ENCODE measurements at places on chromosomes 11 and 22.

GRCh38 chr11:109864834-109865547 lies 228.2 kb upstream of the ZC3H12C start:
- no peak for DNase-seq

GRCh38 chr22:45529971-45530575 lies 27.4 kb downstream of the FBLN1 start:
- DNase-seq, result no peak

DNA sequence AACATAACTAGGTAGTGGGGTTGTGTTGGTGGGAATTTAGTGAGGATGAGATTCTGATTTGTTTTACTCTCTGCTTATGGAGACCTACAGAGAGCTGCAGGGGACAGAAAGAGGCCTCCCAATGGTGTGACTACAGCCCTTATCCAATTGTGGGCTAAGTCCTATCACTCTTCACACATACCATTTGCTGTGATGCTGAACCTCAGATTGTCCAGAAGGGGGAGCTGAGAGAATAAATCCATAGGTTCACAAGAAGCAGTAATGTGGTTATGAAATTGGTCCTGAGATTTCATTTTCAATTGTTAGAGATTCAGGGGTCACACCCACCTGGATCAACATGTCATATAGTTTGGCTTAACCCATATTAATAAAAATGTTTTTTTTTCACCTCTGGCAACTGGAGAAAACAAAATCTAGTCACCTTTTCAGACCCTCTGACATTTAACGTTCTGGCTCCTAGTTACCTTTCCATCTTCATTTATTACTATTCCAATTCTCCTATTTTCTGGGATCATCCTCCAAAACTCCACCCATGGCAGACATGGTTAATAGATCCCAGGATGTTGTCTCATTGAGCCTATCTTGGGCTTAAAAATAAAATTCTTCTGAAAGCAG lies 53.3 kb upstream of the PTPN5 start:
- no peak for DNase-seq

GRCh38 chr22:46735747-46736608 lies 2.1 kb downstream of the CERK start:
- no peak for DNase-seq

- DNase-seq, result no peak
These were observed 10.1 kb downstream of the KRTAP5-5 start for GRCh38 chr11:1639666-1640065.

GRCh38 chr11:121669422-121669821 lies 216.7 kb upstream of the SORL1-AS1 start:
- no peak for DNase-seq

GRCh38 chr11:3796801-3797328 lies 489 bp downstream of the NUP98 start:
- no peak for DNase-seq

GRCh38 chr11:29628609-29629008 lies 388.2 kb downstream of the KCNA4 start:
- DNase-seq, result no peak

DNA sequence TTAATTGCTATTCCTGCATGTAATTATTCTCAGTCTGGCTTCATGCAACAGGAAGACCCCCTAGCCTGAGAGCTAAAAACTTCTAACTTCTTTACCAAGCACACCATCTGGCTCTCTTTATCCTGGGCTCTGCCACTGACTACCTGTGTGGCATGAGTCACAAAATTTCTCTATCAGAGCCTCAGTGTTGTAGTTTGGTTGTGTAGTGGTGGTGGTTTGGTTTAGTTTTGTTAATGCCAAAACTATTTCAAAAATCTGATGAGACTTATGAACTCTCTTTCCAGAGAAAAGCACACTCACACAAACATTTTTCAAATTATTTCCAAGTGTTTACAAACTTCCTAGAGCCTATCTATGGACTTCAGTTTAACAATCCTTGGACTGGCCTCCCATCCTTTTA lies 7.5 kb upstream of the IL17RA start:
- DNase-seq, result no peak

DNA sequence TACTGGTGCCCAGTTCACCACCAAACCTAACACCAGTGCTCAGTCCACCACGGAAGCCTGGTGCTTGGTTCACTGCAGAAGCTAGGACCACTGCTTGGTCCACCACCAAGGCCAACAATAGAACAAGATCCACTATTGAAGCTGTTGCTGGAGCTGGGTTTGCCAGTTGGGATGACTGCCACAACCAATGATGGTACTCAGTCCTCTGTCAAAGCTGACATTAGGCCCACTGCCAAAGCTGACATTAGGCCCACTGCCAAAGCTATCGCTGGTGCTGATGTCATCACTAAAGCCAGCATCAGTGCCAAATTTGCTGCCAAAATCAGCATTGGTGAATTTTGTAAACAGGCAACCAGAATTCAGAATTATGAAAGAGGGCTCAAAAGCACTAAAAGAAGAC lies 1850.2 kb upstream of the RAG2 start:
- DNase-seq, result no peak

DNA sequence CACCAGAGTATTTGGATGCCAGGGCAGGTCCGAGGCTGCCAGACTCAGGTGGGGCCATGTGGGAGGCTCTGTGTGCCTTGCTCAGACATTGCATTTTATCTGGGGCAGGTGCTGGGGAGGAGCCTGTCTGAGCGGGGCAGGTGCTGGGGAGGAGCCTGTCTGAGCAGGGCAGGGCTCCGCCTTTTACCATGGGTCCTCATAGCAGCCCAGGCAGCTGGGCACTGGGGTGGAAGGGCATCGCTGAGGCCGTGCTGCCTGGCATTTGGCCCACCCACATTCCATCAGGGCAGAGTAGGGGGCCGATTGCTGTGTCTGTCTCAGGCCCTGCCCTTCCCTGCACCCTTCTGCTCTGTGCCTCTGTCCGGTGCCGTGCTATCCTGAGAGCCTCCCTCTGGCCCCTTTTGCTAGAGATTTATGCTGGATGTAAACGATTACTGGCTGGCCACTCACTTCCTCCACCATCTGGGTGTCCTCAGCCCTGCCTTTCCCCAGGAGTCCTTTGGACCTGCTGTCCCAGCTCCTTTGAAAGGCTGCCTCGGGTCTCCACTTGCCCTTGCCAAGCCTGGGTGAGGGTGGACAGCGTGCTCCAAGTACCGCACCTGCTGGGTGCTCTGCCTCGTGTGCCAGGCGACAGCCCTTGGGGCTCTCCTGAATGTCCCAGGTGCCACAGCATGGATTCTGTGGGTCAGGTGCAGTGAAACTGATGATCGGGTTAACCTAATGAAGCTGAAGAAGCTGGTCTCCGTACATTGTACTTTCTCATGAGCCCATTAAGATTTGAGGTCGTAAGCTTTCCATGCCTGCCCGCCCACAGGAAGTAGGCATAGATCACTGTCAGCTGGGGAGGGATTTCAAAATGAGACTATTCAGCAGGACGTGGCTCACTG lies 281.6 kb downstream of the TBC1D22A start:
- no peak for DNase-seq

GRCh38 chr11:124276081-124276480 lies 19.9 kb downstream of the OR8G5 start:
- DNase-seq, result no peak

DNA sequence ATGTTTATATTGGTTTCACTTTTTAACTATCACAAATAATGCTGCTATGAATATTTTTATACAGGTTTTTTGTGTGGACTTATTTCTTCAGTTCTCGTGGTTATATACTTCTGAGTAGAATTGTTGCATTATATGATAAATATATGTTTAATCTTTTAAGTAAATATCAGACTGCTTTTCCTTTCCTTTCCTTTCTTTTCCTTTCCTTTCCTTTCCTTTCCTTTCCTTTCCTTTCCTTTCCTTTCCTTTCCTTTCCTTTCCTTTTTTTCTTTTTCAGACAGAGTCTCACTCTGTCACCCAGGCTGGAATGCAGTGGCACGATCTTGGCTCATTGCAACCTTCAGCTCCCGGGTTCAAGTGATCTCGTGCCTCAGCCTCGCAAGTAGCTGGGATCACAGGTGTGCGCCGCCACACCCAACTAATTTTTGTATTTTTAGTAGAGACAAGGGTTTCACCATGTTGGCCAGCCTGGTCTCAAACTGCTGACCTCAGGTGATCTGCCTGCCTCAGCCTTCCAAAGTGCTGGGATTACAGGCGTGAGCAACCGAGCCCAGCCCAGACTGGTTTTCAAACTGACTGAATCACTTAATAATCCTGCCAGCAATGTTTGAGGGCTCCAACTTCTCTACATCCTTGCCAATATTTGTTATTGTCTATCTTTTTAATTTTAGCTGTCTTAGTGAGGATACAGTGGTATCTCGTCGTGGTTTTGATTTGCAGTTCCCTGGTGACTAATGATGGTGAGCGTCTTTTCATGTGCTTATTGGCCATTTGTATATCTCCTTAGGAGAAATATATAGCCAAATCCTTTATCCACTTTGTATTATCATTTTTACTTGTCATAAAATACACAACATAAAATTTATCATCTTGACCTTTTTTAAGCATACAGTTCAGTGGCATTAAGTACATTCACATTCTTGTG lies 21.9 kb downstream of the HTR3B start:
- no peak for DNase-seq

- no peak for DNase-seq
These were observed 458.4 kb upstream of the CCDC179 start for GRCh38 chr11:23318670-23319069.

DNA sequence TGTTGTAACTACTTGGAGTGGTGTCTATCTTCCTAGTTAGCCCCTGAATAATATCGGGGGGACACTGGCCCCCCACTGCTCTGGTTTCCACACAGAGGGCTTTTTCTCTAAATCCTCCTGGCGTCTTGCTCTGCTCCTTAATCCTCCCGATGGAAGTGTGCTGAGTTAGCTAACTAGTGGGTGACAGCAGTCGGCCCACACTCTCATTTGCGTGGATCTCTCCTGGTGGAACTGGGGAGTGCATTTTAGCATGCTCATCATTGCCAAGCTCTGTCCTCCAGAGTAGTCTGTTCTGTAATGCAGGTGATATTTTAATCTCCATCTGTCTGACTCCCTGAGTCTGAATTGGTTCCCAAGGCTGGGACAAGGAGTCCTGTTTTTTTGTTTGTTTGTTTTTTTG lies 46.1 kb upstream of the RASSF10 start:
- no peak for DNase-seq

- DNase-seq, result no peak
These were observed 134.6 kb upstream of the TRPC6 start for GRCh38 chr11:101718402-101718801.

GRCh38 chr22:37641561-37641949 lies 2.1 kb downstream of the SH3BP1 start:
- DNase-seq, result no peak

GRCh38 chr11:86812981-86813380 lies 12.6 kb downstream of the PRSS23 start:
- DNase-seq, result no peak

DNA sequence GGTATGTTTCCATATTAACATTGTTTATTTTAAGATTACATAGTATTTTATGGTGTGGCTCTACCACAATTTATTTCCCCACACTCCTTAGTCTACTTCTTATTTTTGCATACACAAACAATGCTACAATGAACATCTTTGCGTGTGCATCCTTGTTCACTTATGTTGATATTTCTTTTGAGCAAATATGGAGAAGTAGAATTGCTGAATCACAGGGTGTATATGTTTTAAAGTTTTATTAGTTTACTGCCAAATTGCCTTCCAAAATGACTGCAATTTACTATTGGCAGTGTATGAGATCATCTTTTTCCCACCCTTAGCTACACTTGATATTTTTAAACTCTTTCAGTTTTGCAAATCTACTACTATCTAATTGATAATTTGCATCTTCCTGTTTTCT lies 38.7 kb upstream of the FAR1 start:
- no peak for DNase-seq

- no peak for DNase-seq
These were observed 50.0 kb downstream of the DNAJC24 start for GRCh38 chr11:31419669-31420068.

DNA sequence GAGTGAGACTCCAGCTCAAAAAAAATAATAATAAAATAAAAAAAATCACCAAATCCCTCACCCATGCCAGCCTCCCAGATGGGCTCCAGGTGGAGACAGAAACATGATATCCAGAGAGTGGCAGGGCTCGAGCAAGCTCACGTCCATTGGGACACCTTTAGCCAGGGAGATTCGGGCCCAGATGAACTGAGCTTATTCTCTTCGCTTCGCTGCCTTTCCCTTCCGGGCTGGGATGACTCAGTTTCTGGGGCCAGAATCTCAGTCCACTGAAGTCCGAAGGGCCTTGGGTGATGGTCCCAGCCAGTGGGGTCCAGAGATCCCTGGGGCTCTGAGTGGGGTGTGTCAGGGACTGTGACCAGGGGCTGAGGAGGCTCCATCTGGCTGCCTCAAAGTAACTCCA lies 23.0 kb upstream of the MYEOV start:
- no peak for DNase-seq

DNA sequence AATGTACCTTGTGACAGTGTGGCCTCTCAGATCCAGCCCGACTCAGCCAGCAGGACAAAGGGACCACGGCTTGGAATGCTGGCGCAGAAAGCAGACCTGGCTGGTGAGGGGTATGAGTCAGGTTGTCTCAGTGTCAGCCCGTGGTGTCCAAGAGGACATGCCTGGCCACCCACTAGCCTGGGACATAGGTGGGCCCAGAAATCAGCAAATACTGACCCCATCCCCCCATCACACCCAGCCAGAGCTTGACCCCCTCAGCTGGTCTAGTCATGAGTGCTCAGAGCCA lies 4.5 kb downstream of the BANF1 start:
- no peak for DNase-seq

DNA sequence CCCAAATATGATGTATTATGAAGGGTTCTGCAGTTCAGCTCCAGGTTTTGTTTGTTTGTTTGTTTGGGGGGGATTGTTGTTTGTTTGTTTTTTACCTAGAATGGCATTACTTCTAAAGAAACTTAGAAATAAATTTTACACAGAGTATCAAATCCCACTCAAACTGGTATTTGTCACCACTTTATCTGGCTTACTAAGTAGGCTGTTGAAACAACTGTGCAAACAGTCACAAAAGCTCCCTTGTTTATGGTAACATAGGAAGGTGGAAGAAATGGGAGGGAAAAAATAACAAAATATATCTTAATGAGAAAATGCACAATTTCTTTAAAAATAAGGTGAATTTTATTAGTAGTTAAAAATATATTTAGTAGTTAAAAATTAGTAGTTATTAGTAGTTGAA lies 108.3 kb upstream of the ANO5 start:
- no peak for DNase-seq

All from activated CD8-positive, alpha-beta memory T cell treated with anti-CD3 and anti-CD28 coated beads for 24 hours (primary cell).